ACHN (cell line): ENCODE measurements at places on chromosomes 5 and 9.

DNA sequence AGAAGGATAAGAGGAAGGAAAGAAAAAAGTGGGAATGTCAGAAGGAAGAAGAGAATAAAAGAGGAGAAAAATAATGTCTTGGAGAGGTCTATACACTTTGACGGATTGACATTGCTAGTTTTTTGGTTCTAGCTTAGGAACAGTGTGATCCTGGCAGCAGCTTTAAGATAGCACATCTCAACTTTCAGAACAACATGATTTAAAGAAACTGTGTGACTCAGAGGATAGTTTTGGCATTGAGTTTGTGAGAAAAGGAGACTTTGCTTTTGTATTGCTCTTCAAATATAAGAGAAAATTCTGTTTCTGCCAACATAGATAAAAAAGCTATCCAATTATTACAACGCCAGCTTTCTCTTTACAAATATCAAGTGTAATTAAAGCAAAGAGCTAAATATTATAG is 260.7 kb upstream of the ARRDC3 start:
- DNase-seq: no peak

- no peak for DNase-seq
Measured at GRCh38 chr9:118665226-118665919, 703.9 kb downstream of the BRINP1 start.

DNA sequence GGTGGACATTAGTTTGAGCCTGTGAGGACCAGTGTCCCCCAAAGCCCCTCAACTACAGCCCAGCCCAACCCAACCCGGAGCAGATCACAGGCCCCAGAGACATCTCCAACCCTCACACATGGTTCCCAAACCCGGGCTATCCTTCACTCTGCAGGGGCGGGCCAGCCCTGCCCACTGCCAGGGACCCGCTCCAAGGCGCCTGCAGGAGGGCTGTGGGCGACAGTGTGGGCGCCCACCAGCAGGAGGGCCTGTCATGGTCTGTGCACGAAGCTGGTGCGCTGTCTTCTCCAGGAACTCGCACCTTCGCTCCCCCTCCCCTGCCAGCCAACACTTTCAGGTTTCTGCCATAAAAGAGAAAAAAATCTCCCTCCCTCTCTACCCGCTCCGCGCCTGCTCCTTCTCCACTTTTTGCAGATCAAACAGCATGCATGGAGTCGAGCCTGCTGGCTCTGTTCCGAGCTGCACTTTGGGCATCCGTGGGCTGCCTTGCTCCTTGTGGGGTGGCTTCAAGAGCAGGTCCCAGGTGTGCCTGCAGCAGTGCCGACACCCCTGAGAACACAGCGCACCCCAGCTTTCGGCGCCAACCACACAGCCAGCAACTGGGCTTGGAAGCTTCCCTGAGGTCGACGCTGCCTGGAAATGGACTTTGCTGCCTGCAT is 133.7 kb upstream of the PPP1R26 start:
- no peak for DNase-seq

DNA sequence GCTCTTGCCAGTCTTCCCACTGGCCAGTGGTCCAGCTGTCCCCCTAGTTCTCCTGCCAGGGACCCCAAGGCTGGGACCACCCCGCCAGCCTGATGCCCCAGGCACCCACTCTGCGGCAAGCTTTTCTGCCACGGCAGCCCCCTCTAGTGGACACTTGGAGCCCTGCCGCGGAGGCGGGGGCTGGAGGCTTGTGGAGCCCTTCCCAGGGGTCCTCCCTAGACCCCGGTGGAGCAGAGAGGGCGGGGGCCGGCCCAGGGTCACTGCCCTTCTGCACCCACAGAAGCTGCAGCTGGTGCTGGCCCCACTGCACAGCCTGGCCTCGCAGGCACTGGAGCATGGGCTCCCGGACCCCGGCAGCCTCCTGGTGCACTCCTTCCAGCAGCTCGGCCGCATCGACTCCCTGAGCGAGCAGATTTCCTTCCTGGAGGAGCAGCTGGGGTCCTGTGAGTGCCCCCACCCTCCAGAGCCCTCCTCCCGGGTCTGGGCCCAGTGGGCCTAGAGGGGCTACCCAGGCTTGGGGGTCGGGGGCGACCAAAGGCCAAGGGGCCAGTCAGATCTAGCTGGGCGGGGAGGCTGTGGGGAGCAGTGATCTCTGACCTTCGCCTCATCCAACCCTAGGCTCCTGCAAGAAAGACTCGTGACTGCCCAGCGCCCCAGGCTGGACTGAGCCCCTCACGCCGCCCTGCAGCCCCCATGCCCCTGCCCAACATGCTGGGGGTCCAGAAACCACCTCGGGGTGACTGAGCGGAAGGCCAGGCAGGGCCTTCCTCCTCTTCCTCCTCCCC is 9.1 kb downstream of the EGFL7 start:
- peak; percentile 29 for DNase-seq

DNA sequence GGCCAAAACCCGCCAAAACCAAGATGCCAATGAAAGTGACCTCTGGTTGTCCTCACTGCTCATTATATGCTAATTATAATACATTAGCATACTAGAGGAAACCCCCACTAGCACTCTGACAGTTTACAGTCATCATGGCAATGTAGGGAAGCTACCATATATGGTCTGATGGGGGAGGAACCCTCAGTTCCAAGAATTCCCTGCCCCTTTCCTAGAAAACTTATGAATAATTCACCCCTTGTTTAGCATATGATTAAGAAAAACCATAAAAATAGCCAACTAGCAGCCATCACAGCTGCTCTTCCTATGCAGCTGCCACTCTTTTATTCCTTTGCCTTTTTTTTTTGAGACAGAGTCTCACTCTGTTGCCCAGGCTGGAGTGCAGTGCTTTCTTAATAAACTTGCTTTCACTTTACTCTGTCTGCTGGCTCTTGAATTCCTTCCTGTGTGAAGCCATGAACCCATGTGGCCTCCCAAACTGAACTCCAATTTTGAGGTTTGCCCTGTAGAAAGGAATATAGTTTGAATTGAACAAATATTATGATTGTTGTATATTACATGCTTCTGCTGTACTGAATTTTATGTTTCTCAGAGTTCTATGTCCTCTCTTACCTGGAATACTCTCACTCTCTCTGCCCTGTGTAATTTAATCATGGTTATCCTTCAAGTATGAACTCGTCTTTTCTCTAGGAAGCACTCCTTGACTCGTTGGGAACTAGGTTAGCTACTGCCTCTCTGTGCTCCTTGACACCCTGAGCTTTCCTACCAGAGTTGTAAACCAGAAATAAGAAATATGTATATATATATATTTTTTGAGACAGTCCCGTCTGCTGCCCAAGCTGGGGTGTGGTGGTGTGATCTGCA is 59.8 kb downstream of the KIAA1958 start:
- peak; percentile 9 for DNase-seq

- DNase-seq: peak; percentile 53
Measured at GRCh38 chr9:136345281-136346156, 18.0 kb downstream of the DNLZ start.

DNA sequence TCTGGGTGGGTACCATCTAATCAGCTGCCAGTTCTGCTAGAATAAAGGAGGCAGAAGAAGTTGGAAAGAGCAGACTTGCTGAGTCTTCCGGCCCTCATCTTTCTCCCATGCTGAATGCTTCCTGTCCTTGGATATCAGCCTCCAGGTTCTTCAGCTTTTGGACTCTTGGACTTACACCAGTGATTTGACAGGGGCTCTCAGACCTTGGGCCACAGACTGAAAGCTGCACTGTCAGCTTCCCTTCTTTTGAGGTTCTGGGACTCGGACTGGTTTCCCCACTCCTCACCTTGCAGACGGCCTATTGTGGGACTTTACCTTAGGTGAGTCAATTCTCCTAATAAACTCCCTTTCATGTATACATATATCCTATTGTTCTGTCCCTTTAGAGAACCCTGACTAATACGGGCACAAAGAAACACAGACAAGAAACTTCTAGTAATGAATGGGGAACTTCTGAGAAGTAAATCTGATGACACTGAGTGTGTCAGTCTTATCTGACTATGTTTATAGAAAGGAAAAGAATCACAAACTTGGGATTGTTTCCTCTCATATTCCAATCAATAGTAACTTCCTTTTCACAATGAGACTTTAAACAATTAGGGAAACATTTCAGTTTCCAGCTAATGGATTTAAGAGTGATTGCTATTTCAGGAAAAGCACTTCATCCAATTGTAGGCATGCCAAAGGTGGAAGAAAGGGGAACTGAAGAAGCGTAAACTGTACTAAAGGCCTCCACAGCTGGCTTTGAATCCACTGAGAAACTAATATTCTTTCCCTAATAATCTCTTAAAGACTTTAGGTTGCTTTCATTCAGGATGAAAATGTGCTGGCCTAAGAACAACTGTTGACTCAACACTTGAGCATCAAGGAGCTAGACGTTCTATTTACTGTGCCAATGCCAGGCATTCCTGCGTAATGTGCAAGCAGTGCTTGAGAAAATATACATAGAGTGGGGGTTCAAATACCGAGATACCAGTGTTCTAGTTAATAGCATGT is 127.9 kb upstream of the PTGER4 start:
- DNase-seq: peak; percentile 52

GRCh38 chr9:92762781-92763708 is 1.6 kb downstream of the BICD2 start:
- no peak for DNase-seq

GRCh38 chr9:127970401-127971313 is 10.1 kb downstream of the EEIG1 start:
- DNase-seq: no peak

DNA sequence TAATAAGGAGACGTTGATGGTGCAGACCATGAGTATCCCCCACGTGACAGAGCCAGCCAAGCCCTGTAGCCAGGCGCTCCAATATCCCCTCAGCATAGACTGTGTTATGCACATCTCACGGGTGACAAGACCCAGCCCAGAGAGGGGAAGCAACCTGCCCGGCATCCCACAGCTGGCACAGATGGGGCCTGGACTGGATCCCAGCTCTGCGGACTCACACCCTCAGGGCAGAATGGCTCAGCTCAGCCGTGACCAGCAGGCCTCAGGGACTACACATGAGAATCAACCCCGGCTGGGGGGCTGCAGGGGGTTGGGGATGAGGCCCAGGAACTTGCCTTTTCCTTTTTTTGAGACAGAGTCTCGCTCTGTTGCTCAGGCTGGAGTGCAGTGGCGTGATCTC is 11.7 kb downstream of the FIBCD1 start:
- DNase-seq: peak; percentile 55

DNA sequence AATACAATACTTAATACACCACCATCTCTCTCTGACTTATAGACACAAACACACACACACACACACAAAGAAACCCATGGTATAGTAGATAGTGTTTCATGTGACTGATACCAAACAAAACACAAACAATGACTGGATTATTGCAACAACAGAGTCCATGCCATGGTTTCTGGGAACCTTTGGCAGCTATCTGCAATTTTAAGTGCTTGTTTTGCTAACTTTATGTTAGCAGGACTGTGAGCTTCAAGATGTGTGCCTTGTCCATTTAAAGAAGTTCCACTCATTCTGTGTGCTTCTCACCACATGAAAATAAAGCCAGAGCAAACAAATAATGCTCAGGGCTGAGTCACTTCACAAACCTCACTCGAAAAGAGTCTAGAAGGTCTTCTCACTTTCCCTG is 15.1 kb upstream of the LURAP1L start:
- no peak for DNase-seq

DNA sequence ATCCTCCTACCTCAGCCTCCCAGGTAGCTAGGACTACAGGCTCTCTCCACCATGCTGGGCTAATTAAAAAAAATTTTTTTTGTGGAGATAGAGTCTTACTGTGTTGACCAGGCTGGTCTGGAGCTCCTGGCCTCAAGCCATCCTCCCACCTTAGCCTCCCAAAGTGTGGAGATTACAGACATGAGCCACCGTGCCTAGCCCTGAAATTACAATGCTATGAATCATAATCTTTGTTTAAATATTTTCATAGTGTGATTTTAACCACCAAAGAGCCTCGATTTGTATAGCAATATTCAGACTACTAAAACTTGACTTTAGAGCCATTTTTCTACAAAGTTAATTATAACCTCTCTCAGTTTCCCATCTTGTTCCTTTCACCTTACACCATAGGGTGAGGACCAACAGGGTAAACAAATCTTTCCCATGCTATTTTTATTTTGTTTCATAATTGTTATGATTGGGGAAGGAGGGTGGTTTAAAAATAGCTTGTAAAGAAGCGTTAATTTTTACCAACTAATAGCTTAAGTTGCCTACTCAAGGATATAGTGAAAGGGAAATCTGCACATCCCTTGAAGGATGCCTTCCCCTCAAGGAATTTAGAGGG is 32.7 kb downstream of the UBE2D2 start:
- DNase-seq: peak; percentile 48

GRCh38 chr5:97618721-97619120 is 435.7 kb upstream of the RIOK2 start:
- no peak for DNase-seq

- DNase-seq: no peak
Measured at GRCh38 chr5:82445726-82446335, 167.7 kb upstream of the RPS23 start.

- no peak for DNase-seq
Measured at GRCh38 chr9:27433631-27434325, 90.3 kb upstream of the IFNK start.

DNA sequence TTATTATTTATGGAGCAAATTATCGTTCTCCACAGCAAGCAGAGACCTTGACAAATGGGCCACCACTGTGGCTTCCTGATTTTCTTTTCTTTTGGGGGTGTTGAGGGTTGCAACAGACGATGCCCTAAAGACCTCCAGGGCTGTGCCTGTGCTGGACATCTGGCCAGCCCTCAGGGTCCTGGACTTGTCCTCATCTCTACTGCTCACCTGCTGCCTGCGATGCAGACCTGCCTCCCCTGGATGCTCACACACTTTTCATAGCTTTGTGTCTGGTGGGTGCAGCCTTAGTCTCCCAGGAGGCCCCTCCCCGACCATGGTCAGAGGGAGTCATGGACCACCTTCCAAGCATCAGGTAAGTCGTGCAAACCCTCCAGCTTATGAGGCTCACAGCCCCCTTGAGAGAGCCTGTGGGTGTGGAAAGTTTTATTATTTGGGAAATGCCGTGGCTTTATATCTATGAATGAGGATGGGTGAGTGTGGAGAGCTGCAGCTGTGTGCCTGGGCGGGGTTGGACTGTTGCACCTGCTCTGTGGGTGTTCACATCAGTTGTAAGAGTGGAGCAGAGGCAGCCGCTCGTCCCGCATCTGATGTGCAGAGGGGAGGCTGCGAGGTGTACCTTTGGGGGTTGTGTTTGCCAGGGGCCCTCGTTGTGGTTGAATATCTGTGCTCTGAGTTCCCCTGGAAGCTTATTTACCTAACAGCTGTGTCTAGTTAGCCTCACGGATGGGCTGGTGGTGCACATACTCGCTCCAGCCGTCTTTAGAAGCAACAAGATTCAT is 126.3 kb upstream of the IRX4 start:
- no peak for DNase-seq

GRCh38 chr9:137168904-137169856 is 671 bp downstream of the LRRC26 start:
- peak; percentile 33 for DNase-seq

GRCh38 chr5:154190595-154191304 is at the start of gene GALNT10:
Gene GALNT10 (plus strand): TSS chr5:154190733. CDS start chr5:154190867, 134 bp downstream.
- DNase-seq: peak; percentile 70

- DNase-seq: peak; percentile 97
Measured at GRCh38 chr5:143244000-143244736, 159.3 kb downstream of the NR3C1 start.

- no peak for DNase-seq
Measured at GRCh38 chr9:130111786-130112537, 58.3 kb downstream of the GPR107 start.
